ENCODE measurements at places on chromosomes 11 and 22.

DNA sequence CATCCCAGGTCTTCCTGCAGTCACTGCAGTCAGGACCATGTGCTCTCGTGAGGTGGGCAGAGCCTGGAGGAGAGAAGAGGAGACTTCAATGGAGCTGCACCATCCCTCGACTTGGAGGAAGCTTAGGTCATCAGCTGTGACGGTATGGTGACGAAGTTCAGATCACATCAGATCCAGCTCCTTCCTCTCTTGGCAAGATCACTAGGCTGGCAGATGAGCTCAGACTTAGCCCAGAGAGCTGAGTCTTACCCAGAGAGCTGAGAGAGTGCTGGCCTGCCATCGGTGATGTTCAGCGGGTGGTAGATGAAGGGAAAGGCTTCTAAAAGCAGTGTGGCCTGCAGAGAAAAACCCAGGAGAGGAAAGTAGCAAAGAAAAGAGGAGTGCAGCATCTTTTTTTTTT, 1.8 kb upstream of the SLC15A3 start:
- DNase-seq, result no peak

GRCh38 chr22:45527456-45527855, 24.8 kb downstream of the FBLN1 start:
- DNase-seq, result no peak

- DNase-seq, result no peak
These were observed 978 bp upstream of the CLDN5 start for GRCh38 chr22:19525116-19525660.

DNA sequence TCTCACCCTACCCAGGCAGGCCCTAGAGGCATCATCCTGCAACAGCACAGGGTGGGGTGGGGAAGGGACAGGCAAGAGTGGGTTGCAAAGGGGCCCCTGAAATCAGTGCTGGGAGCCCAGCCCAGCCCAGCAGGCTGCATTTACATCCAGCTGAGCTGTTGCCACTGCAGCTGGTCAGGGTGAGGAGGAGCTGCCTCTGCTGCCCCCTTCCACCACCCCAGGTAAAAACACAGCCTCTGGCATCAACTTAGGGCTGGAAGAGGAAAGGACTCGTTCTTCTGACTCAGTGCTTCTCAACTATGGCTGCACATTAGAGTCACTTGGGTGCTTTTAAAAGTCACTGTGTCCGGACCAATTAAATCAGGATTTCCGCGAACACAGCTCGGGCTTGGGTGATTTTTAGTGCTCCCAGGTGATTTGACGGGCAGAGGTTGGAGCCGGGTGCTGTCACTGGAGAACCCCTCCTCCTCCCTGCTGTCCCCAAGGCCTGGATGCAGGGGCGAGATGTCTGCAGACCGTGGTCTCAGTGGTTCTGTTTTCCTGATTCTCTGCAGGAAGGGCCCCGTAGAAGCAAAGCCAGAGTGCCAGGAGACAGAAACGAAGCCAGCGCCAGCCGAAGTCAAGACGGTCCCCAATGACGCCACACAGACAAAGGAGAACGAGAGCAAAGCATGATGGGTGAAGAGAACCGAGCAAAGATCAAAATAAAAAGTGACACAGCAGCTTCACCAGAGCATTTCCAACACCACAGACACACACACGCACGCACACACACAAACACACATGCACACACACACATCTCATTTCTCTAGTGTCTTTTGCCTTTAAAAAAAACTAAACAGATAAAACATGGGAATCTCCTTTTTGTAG, 39.4 kb upstream of the TTC12 start:
- DNase-seq, result no peak

DNA sequence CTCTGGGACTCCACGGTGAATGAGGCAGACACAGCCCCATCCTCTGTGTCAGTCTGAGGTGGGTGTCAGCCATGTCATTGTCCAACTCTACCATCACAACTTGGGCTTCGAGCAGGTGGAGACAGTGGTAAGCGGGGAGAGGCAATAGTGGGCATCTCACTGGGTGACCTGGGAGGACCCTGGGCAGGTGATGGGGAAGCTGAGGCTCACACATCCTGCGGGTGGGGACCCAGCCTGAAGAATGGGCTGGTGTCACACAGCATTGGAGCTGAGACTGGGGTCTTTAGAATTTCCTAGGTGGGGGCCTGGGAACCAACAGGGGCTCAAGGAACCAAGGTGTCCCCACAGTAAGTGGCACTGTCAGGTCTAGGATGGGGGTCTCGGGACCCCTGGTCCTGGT, 7.0 kb upstream of the SMARCB1 start:
- DNase-seq, result no peak

DNA sequence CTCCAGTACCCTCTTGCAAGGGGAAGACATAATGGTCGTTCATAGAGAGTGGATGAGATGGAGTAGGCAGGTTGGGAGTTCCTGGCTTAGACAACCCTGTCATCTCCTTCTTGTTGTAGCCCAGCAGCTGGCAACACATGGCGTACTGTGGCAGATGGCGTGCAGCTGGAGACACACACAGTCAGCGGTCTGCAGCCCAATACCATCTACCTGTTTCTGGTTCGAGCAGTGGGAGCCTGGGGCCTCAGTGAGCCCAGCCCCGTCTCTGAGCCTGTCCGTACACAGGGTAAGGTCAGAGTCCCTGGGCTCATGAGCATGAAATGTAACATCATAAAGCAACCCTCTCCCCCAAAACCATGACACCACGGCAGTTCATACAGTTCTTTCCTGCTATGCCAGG, 8.7 kb downstream of the ROBO3 start:
- DNase-seq, result no peak

GRCh38 chr22:19892925-19893324, 38.3 kb upstream of the GNB1L start:
- no peak for DNase-seq

- no peak for DNase-seq
These were observed 507.4 kb upstream of the FAT3 start for GRCh38 chr11:91717169-91717568.

DNA sequence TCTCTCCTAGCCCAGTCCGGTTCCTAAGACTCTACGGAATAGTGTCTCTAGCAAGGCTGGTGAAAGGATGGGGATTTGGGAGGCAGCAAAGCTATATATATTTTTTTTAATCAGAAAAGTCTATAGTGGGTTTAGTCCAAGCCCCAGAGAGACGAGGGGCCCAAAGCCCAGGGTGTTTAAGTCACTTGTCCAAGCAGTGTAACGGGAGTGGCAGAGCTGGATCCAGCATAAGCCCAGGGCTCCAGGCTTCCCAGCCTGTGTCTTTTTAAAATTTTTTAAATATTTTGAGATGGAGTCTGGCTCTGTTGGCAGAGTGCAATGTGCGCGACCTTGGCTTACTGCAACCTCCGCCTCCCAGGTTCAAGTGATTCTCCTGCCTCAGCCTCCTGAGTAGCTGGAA, 6.8 kb downstream of the GRIK4 start:
- no peak for DNase-seq

DNA sequence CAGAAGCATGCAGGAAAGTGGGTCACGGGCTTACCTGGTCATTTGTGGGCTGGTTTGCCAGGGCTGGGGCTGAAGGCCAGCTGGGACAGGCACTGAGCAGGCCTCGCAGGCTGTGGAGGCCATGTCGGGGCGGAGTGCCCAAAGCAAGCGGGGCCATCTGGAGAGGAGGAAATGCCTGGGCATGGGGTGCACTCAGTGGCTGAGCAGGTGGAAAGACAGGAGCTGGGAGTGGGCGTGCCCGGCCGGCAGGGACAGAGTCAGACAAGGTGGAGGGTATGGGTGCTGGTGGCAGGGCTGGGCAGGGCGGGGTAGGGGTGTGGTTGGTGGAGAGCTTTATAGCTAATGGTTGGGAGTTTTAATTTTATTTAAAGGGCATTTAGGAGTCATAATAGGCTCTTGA, 27.4 kb downstream of the DAGLA start:
- no peak for DNase-seq

DNA sequence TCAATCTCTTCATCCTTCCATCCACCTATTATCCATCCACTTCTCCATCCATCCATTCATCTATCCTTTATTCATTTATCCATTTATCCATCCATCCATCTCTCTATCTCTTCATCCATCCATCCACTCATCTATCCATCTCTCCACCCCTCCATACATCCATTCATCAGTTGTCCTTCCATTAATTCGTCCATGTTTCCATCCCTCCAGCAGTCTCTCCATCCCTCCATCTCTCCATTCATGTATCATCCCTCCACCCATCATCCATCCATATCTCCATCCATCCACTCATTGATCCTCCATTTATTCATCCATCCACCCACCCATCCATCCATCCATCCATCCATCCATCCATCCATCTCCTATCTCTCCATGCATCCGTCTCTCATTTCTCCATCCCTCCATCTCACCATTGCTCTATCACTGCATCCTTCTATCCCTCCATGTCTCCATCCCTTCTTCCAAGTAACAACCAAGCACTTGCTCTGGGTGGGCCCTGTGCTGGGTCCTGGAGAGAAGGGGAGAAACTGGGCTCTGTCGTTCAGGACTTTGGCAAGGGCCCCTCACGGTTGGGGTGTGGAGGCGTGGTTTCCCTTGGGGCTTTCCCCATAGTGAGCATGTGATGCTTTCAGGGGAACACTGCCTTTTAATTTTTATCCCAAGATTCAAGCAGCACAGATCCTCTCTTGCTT, 43.3 kb downstream of the SMIM38 start:
- no peak for DNase-seq

GRCh38 chr22:20761536-20761935, 12.4 kb upstream of the SERPIND1 start:
- no peak for DNase-seq

GRCh38 chr11:67644472-67645418, 5.2 kb upstream of the TBX10 start:
- no peak for DNase-seq

DNA sequence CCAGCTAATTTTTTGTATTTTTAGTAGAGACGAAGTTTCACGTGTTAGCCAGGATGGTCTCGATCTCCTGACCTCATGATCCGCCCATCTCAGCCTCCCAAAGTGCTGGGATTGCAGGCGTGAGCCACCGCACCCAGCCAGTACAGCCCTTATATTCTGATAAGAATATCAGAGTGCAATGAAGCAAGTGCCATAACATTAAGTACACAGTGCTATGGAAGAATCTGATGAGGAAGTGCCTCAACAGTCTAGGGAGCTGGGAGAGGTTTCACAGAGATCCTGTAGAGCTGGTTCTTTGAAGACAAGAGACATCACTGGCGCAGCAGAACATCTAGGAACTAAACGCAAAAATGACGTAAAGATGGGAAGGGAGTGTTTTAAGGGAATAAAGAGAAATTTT, 2.1 kb downstream of the RTCB start:
- no peak for DNase-seq

- DNase-seq, result no peak
These were observed 21.3 kb downstream of the RASD2 start for GRCh38 chr22:35561796-35562526.

- no peak for DNase-seq
These were observed 17.0 kb upstream of the CDON start for GRCh38 chr11:126079621-126080124.

- DNase-seq, result no peak
These were observed 80.0 kb upstream of the CRTAM start for GRCh38 chr11:122758339-122758738.

DNA sequence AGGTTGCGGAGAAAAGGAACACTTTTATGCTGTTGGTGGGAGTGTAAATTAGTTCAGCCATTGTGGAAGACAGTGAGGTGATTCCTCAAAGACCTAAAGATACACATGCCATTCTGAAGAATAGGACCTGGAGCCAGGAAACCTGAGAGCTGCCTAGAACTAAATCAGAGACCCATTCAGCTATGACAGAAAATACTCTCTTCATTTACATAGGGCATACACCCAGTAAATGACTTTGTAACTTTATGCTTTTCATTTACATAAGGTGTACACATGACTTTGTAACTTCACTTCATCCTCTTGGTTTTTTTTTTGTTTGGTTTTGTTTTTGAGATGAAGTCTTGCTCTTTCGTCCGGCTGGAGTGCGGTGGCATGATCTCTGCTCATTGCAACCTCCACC, 25.1 kb upstream of the APLNR start:
- DNase-seq, result no peak

- no peak for DNase-seq
These were observed 144.0 kb downstream of the SPON1 start for GRCh38 chr11:14106303-14107049.

All from activated T-cell treated with anti-CD3 and anti-CD28 coated beads for 1 hour (primary cell).